HCT116 (cell line): ENCODE measurements at places on chromosomes 2 and 18.

GRCh38 chr18:12559319-12559718, 98.6 kb downstream of the SPIRE1 start:
- DNase-seq = no peak

DNA sequence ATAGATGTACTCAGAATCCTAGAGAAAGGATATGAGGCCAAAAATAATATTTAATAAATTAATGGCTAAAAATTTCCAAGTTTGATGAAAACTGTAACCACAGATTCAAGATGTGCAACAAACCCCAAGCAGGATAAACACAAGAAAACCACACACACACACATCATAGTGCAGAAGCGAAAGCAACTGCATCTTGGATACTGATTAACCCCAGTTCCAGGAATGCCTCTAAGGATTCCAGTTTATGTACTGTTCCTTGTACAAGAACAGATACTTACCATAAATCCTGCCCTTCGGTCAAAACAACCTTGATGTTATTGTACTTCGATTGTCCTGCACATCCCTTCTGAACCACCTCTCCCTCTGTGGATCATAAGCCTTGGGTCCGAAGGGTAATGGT, 122.8 kb upstream of the PID1 start:
- no peak for DNase-seq

- DNase-seq = no peak
Measured at GRCh38 chr2:6924101-6924923, 7.1 kb downstream of the RNF144A start.

DNA sequence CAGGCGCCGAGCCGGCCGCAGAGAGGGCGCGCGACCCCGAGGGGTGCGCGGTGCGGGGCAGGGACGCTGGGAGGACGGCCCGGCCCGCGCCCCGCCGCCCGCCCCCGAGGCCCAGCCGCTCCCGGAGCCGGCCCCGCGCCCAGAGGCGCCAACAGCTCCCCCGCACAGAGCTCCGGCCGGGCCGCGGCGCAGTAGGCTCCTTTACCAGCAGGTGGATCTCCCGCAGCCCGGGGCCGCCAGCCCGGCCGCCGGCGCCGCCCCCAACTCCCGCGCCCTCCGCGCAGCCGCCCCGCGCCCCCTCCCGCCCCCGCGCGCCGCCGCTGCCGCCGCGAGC, 258 bp downstream of the MGAT4A start:
- no peak for DNase-seq

DNA sequence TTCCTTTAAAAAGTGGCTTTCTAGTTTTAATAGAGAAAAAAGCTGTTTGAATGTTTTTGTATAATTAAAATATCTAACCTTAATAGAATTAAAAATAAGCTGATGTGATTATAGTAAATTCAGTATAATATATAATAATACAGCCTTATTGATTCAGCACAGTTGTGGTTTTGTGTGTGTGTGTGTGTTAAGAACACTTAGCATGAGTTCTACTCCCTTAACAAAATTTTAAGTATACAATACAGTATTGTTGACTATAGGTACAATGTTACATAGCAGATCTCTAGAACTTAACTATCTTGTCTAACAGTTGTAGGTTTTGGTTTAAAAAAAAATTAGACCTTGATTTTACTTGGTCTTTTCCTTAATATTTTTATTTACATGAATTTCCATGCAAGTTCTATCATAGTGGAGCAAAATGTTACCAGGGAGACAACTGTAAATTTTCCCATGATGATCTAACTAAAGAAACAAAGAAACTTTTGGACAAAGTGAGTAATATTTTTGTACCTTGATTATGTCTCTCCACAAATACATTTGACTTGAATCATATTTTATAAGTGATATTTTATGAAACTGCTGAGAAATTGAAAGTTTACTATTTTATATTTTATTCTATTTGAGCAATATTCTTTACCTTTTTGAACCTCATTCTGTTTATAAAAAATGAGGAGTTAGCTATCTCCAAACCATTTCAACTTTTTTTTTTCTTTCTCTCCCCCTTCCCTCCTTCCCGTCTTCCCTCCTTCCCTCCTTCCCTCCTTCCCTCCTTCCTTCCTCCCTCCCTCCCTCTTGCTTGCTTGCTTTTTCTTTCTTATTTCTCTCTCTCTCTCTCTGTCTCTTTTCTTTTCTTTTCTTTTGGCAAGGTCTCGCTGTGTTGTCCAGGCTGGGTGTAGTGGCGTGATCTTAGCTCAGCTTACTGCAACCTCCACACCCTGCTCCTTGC, 46.3 kb downstream of the ZC3H6 start:
- DNase-seq = no peak

DNA sequence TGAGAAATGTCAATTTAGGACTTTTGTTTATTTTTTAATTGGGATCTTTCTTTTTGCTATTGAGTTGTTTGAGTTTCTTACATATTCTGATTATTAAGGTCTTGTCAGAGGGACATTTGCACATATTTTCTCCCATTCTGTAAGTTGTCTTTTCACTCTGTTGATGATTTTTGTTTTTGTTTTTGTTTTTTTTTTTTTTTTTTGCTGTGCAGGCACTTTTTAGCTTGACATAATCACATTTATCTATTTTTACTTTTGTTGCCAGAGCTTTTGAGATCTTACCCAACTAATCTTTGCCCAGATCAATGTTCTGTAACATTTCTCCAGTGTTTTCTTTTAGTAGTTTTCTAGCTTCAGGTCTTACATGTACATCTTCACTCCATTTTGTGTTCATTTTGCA, 166.6 kb downstream of the EPHA4 start:
- no peak for DNase-seq

DNA sequence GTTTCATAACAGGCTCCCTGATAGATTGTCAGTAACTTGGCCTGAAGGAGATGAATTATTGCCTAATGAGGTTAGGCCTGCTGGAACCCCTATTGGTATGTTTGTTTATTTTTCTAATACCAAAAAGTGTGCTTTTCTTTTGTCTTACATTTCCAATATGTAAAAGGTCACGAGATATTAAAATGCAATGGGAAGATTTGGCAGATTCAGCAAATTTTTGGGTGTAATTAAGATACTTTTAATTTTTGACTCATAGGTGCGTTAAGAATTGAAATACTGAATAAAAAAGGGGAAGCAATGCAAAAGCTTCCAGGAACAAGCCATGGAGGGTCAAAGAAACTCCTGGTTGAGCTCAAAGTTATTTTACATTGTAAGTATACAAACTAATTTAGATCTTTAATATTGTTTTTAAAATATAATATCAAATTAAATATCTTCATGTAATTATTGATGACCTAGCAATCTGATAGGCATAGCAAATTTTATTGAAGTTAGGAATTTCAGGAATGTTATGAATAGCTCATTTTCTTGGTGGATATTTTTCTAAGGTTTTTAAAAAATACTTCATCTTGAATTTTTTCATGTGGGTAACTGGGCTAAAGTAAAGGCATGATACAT, 52.1 kb downstream of the SMCHD1 start:
- no peak for DNase-seq

GRCh38 chr2:173323371-173323770, 31.3 kb upstream of the CDCA7 start:
- no peak for DNase-seq

DNA sequence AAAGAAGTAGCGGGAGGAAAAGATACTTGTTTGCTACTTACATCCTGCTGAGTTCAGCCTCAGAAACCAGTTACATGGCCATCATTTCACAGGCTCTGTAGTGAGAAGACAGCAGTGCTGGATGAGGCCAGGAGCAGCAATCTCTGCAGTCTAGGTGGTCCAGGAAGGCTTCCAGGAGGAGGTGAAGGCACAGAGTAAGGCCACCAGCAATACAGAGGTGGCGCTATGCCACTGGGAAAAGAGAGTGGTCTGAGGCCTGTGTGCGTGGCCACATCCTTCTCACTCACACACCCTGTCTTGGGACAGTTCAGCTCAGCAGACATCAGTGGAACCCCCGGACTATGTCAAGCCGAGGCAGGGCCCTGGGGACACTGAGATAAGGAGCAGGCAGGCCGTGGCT, 162.7 kb downstream of the KLHL29 start:
- DNase-seq = no peak

DNA sequence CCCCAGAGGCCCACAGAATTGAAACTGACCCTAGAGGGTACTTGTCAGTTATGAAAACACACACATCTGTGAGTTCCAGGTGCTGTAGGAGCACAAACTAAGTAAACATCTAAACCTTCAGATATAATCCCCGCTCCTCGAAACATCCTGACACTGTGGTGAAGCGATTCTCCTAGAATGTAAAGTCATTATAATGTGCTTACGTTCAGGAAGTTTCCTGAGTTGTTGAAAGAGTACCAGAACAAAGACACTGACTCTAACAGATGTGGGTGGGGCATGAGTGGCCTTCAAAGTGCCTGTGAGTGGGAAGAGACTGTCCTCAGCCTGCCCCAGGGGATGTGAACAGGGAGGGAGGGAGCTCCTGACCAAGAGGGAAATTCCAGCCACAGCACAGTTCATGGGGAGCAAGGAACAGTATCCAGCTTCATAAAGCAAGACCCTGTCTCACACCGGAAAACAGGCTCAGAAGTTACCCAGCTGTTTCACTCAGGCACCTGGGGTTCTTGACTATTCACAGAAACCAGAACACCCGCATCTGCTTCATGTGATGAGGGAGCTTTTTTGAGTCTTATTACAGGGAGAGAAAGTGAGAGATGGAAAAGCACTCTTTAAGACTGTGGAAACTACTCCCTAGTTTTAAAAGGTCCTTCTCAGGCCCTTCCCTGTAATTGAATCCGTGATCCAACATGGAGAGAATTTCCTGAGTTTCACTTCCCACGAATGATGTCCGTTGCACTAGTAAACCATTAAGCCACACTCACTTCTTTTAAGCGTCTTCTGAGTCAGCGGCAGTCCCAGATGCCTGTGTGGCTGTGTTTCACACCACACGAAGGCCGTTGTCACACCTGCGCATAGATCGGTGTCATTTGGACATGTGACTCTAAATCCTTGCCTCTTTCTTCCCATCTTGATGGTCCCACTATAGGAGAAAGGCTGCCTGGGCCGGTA, 88.6 kb upstream of the EML6 start:
- DNase-seq = no peak

- DNase-seq = no peak
Measured at GRCh38 chr2:179483131-179483530, 218.5 kb upstream of the SESTD1 start.

- no peak for DNase-seq
Measured at GRCh38 chr2:72271766-72272641, 124.3 kb upstream of the CYP26B1 start.

GRCh38 chr2:118403658-118404451, 315.6 kb downstream of the INSIG2 start:
- DNase-seq = no peak

DNA sequence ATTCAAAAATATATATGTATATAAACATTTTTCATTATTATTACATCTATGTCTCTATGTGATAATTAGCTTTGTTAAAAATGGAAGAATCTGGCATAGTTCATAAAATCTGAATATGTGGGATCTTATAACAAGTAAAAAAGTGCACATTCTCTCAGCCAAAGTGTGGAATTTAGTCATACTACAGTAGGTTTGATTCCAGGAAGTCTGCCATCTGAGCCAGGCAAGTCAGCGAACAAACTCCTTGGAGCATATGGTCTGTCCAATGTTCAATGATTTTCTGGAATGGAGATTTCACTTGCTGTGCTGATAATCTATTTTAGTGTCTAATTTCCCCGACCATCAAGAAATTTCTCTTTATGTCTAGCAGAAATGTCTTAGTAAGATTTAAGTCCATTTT, 1033.2 kb upstream of the NXPH2 start:
- no peak for DNase-seq

DNA sequence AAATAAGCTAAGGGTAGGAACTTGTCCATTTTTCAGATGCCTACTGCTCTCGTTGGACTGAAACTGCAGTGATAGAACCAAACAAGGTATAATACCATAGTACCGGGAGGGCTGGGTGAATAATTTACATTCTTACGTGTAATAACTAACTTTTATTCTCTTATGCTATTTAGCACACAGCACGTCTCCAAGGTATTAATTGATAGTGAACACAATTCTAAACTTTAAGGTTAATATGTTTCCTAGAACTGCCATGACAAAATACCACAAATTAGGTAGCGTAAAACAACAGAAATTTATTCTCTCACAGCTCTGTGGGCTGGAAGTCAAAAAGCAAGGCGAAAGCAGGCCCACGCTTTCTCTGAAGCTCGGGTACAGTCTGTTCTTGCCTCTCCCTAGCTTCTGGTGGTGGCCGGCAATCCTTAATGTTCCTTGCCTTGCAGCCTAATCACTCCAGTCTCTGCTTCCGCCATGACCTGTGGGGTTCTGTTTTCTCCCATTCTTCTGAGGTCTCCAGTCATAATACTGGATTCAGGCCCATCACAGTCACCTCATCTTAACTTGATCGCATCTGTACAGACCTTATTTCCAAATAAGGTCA, 5.6 kb upstream of the BCL2 start:
- DNase-seq = no peak

DNA sequence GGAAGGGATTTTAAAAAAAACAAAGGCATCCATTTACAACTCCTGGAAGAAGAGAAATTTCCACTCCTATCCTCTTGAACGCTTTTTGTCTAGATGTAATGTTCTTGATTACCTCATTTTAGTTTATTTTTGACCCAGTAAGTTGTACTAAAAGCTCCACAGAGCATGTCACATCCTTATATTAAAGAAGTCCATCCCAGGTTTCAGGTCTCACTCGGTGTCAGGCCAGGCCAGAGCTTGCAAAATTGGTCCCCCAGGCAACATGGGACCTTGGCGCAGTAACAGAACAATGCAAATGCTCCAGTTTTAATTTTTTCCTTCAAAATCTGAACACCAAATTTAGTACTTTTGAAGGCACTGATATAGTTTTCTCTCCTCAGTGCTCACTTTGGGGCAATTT, 218.4 kb upstream of the REV1 start:
- DNase-seq = no peak

GRCh38 chr2:54697934-54698333, 25.5 kb upstream of the EML6 start:
- DNase-seq = no peak

GRCh38 chr2:181396256-181397123, 60.7 kb upstream of the ITGA4 start:
- no peak for DNase-seq

DNA sequence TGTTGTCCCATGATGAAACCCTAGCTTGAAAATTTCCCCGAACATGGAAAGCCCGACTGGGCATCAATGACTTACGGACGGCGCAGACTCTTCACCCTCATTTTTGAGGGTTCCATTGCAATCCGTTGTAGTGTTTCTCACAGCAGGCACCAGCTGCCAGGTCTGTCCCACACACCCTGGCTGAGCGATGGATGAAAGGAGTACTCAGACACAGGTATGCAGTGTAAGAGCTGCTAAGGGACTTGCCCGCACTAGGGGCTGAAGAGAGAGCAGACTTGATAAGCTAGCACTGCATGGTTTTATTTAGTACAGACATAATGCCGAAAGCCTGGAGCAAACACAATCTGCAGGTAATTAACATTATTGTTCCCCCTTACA, 15.8 kb downstream of the DYNAP start:
- no peak for DNase-seq

GRCh38 chr2:64101141-64101591, 43.1 kb downstream of the PELI1 start:
- no peak for DNase-seq

GRCh38 chr2:102044235-102044896, 52.6 kb downstream of the IL1R2 start:
- no peak for DNase-seq

GRCh38 chr18:72086421-72086820, 457.7 kb downstream of the CBLN2 start:
- DNase-seq = no peak
